ENCODE measurements at places on chromosomes 16 and 17.

- no peak for DNase-seq
Measured at GRCh38 chr16:78890373-78890895, 710.1 kb downstream of the MAF start.

- no peak for DNase-seq
Measured at GRCh38 chr17:41537990-41538389, 9.9 kb upstream of the KRT19 start.

GRCh38 chr17:15238676-15239422 is 26.3 kb downstream of the PMP22 start:
- DNase-seq, result no peak

GRCh38 chr17:36857698-36858097 is 79.6 kb upstream of the LHX1 start:
- DNase-seq, result no peak

DNA sequence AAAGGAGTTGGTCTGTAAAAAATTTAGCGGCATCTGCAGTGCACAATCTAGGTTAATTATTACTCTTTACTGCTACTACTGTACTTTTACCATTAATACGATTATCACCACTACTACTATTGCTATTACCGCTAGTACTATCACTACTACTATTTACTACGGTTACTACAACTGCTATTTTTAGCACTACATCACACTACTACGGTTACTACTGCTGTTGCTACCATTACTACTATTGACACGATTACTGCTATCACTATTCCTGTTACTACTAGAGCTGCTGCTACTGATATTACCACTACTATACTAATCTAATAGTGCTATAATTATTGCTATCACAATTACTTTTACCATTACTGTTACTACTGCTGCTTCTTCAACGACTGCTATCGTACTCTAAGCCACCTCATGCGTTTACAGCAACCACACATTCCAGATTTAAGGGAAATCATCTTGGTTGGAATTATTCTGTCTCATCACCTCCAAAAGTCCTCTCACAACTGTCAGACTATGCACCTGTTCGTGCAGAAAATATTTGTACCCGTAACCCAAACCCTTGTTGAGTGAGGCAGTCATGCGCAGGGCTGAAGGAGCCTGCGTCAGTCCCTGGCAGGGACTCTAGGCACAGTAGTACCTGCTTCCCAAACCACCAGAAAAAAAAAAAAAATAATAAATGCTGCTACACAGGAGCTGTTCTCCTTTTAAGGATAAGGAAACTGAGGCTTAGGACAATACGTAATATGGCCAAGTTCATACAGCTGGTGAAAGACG is 59.5 kb downstream of the MAF start:
- no peak for DNase-seq

DNA sequence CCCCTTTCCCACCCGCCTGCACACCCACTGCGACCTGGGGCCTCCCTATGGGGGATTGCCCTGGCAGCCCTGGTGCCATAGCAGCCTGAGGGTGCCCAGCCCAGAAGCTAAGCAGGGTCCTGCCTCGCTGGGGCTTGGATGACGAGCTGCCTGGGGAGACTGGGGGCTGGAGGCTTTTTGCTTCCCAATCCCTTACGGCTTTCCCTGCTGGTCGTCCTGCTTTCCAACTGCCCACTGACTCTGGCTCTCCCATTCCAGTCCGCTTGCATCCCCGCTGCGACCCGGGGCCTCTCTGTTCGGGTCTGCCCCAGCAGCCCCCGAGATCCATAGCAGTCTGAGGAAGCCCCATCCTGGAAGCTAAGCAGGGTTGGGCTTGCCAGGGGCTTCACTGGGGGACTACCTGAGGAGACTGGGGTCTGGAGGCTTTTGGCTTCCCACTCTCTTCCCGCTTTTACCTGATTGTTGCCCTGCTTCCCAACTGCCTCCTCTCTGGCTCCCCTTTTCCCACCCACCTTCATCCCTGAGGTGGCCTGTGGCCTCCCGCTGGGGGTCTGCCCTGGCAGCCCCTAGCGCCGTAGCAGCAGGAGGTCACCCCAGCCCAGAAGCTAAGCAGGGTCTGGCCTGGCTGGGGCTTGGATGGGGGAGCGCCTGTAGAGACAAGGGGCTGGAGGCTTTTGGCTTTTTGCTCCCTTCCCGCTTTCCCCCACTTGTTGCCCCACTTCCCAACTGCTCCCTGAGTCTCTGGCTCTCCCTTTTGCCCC is 2292.8 kb downstream of the TP53TG3F start:
- no peak for DNase-seq

- no peak for DNase-seq
Measured at GRCh38 chr17:75105126-75106080, 4.4 kb upstream of the ARMC7 start.

DNA sequence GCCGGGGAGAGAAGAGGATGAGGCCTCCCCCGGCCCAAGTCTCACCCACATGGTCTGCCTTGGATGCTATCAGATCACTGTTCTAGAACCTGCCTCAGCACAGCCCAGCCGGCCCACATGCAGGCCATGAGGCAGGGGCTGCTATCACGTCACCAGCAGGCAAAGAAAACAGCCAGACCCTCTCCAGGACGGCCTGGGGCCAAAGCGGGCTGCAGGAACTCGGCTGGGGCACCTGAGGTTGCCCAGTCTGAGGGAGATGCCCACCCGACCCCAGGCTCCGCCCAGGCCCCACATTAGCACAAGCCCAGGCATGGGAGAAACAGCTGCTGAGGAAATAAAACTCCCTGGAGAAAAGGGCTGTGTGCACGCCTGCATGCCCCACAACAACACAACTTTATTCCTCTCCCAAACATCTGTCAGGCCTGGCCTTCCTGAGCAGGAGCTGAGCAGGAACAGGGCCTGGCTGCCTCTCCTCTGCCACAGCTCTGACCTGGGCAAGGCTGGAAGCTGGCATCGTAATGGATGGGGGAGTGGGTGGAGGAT is 6.7 kb upstream of the SMIM5 start:
- DNase-seq, result no peak

Data from GOT3 (cell line).